Activated CD8-positive, alpha-beta memory T cell treated with anti-CD3 and anti-CD28 coated beads for 4 hours (primary cell): ENCODE measurements at places on chromosomes 12 and 14.

GRCh38 chr12:126055521-126055920 is 990.3 kb downstream of the AACS start:
- no peak for DNase-seq

DNA sequence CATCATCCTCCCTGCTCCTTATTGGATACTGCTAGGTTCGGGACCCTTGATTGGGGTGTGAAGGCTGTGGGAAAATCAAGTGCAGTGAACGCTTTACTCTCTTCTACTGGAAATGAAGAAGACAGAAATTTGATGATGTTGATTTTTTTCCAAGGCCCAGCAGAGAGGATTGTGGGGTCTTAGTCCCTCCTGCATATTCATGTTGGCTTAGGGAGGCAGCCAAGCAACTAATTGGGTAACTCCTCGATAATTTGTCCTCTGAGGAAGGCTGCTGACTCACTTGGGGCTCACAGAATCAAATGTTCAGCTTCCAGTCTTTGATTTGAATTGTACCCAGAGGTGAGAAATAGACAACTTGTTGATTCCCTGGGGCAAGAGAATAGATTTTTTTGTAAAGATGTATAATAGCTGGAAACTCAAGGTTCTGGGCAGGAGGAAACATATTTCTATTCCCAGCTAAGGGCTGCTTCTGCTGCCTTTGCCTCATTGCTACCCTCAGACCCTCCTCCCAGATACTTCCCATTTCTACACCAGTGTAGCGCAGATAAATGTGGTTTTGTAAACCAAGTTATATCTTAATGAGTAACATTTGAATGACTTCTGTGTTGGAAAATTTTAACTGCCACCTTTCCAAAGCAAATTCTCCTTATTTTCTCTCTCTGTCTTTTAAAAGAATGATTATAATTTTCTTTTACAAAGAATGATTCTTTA is 21.7 kb downstream of the NEUROD4 start:
- no peak for DNase-seq

GRCh38 chr14:76664790-76665189 is 96.5 kb upstream of the VASH1 start:
- DNase-seq = no peak

- no peak for DNase-seq
These were observed 63.7 kb downstream of the DNAI7 start for GRCh38 chr12:25131270-25131669.

GRCh38 chr14:74949859-74950573 is 5.4 kb downstream of the PGF start:
- no peak for DNase-seq
